ENCODE measurements at places on chromosomes 6 and 20. TPM values are rescaled to one million over a fixed set of nuclear protein-coding genes. Genes with fewer than 3 reads are reported as not detected.

The KHDRBS2 gene
- 0.09 TPM for total RNA-seq

The SRSF12 gene
- total RNA-seq, result 0.18 TPM

- no peak for DNase-seq
Observed at GRCh38 chr6:160300076-160300695, 41.6 kb upstream of the SLC22A2 start.

The PRDM13 gene
- total RNA-seq, result not detected

- DNase-seq, result no peak
Observed at GRCh38 chr6:98002678-98003077, 719.7 kb upstream of the MMS22L start.

DNA sequence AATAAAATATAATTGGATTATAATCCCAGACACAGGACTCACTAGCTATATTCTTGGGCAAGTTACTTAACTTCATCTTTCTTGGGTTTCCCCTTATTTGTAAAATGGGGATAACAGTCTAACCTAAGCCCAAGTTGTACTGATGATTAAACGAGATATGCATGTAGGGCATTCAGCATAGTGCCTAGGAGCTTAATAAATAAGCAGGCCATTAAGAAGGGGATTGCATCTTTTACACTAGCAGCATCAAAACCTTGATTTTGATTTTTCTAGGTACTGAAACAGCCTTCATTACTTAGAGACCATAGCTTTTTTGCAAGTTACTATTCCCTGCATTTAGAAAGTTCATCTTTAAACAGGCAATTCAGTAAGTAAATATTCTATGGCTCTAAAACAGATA, 2.2 kb upstream of the QKI start:
- DNase-seq, result no peak

- peak; percentile 82 for DNase-seq
Observed at GRCh38 chr20:49979030-49979832, 3.5 kb upstream of the SNAI1 start.

- DNase-seq, result peak; percentile 95
Observed at GRCh38 chr6:44219053-44219814, 2.5 kb downstream of the MYMX start.

The SMLR1 gene
- total RNA-seq, result not detected

GRCh38 chr6:144140867-144141266, 9.4 kb upstream of the STX11 start:
- no peak for DNase-seq

- DNase-seq, result no peak
Observed at GRCh38 chr6:24274441-24275083, 83.3 kb downstream of the DCDC2 start.

GRCh38 chr6:169890049-169890448, 138.6 kb downstream of the ERMARD start:
- DNase-seq, result no peak

- peak; percentile 10 for DNase-seq
Observed at GRCh38 chr6:12749531-12750379, 33.2 kb downstream of the PHACTR1 start.

The SLC12A5 gene
- total RNA-seq, result 3.0 TPM

Measured in right cardiac atrium (tissue), 5 donors.